Upper lobe of right lung (tissue), 1 donor: ENCODE measurements at places on chromosomes 16 and 17. TPM values are rescaled to one million over a fixed set of nuclear protein-coding genes. Genes with fewer than 3 reads are reported as not detected.
A peak's percentile ranks its signal among the peaks of the same experiment; 100 is the strongest.

DNA sequence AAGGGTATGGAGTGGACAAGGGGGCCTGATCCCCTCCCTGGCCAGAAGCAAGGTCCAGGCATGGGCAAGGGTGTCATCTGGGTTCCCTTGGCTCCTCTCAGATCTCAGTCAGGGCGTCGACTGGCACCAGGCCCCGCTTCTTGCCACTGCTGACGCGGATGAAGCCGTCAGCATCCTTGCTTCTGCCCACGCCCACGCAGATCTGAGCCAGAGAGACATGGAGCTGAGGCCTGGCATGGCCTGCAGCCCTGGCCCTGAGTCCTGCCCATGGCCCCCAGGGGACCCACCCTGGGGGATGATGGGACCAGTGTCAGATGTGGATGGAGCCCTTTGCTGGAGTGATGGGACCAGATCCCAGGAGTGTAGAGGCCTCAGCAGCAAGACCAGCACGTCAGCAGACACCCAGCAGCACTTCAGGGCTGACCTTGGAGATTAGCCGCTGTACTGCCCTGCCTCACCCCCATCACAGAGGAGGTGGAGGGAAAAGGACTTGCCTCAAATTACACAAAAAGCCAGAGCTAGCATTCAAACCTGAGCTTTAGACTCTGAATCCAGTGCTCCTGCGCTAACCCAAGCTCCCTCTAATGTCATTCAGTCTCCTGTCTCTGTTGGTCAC lies 12.2 kb downstream of the RPL19 start:
- H3K4me1 ChIP-seq: peaks cover 27% of the 10 kb centered on the region
- no peak overlapping the region for H3K27ac ChIP-seq
- DNase-seq: no peak
- no peaks in the 10 kb centered on the region for H3K36me3 ChIP-seq

GRCh38 chr16:62829607-62830006 lies 793.4 kb upstream of the CDH8 start:
- H3K36me3 ChIP-seq: no peaks in the 10 kb centered on the region
- no peak overlapping the region for H3K4me3 ChIP-seq
- no peak for DNase-seq

GRCh38 chr16:86492961-86493629 lies 17.2 kb upstream of the FOXF1 start:
- no peak overlapping the region for H3K4me3 ChIP-seq
- no peak overlapping the region for H3K27ac ChIP-seq
- H3K4me1 ChIP-seq: no peaks in the 10 kb centered on the region
- no peaks in the 10 kb centered on the region for H3K36me3 ChIP-seq

GRCh38 chr16:65123396-65124211 lies 1.7 kb upstream of the CDH11 start:
- no peaks in the 10 kb centered on the region for H3K36me3 ChIP-seq
- H3K27me3 ChIP-seq: peaks cover 44% of the 10 kb centered on the region
- peaks cover 4% of the 10 kb centered on the region for H3K4me1 ChIP-seq
- peak overlapping the region; percentile 62 for H3K4me3 ChIP-seq
- peak; percentile 67 for DNase-seq

DNA sequence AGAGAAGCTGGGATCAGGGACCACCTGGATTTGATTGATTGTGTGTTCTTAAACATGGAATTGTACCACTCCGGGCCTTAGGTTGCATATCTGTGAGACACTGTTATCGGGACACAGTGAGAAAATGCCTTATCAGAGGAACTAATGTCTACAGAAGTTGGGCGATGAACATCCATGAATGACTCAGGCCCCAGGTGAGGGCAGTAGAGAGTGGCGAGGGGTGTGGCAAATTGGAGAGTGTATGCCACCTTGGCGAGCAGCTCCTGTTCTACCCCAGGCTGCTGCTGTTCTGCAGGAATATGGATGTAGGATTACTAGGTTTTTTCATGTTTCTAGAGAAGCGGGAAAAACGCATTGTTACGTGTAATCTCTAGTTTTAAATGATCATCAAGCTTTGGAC lies 38.8 kb downstream of the CLEC16A start:
- peaks cover 17% of the 10 kb centered on the region for H3K4me1 ChIP-seq
- H3K27me3 ChIP-seq: no peaks in the 10 kb centered on the region
- H3K27ac ChIP-seq: no peak overlapping the region
- H3K4me3 ChIP-seq: no peak overlapping the region
- no peak for DNase-seq

- H3K4me3 ChIP-seq: no peak overlapping the region
- no peaks in the 10 kb centered on the region for H3K36me3 ChIP-seq
- H3K27ac ChIP-seq: no peak overlapping the region
- peak; percentile 58 for DNase-seq
Measured at GRCh38 chr17:21345236-21345635, 30.9 kb upstream of the KCNJ12 start.

DNA sequence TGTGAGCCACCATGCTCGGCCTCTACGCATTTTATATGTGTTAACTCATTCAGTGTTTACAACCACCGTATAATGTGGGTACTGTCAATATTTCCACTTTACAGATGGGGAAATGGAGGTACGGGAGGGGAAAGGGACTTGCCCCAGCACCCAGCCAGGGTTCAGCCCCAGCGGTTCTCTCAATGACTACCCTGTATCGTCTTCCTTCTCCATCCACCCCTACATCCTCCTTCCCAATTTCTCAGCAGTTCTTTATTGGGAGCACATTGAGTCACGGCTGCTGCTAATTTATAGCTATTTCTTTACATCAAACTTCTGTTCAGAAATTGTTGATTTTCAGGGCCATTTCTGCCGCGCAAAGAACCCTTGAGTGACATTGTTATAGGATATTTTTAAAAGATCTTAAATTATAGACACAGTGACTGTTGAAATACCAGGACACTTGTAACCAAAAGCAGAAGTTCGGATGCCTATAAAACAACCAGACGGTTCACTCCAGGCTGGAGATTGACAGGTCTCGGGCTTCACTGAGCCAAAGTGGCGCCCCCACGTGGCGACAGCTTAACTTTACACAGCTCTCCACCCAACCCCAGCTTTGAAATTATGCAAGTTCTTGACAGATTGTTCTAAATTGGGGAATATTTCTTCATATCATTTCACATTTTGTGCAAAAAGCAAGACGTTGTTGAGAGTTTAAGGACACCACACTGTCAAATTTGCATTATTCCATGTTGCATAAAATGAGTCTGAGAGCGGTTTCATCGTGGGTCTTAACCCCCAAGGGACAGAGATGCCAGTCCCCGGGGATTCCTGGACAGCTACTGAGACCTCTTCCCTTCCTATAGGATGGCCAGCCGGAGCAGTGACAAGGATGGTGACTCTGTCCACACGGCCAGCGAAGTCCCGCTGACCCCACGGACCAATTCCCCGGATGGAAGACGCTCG lies 11.8 kb downstream of the SYT17 start:
- no peak overlapping the region for H3K4me3 ChIP-seq
- no peak overlapping the region for H3K27ac ChIP-seq
- DNase-seq: peak; percentile 88
- no peaks in the 10 kb centered on the region for H3K27me3 ChIP-seq
- H3K36me3 ChIP-seq: no peaks in the 10 kb centered on the region

DNA sequence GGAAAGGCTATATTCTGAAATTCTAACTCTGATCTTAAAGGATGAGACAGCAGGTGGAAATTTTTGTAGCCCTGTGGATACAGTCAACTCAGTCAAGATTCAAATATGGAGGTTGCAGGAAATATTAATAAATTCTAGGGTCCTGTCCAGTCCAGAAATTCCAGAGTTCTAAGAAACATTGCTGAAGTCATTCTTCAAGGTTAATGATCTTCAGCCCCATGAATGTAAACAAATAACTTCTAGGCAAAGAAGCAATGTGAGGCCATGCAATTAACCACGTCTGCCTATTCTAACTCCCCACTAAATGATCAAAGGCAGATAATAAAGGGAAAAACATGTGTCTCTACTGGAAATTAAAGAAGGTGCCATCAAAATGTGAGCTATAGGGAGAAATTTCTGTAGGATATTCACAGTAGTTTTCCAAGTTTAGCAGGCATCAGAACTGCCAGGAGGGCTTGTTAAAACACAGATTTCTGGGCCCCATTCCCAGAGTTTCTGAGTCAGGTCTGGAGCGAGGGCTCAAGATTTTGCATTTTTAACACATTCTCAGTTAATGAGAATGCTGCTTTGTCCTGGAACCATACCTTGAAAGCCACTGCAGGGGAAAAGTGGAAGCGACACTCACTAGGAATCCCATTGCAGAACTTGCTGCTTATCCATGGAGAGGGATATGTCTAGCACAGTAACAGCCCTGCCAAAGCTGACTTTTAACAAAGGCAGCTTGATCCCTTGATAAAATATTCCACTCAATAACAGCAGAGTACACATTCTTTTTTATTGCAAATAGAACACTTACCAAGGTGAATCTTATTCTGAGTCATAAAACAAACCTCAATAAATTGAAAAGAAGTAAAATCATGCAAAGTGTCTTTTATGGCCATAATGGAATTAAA lies 61.8 kb downstream of the DNAH3 start:
- no peak overlapping the region for H3K4me3 ChIP-seq
- H3K4me1 ChIP-seq: no peaks in the 10 kb centered on the region
- H3K27ac ChIP-seq: no peak overlapping the region
- no peaks in the 10 kb centered on the region for H3K36me3 ChIP-seq
- H3K27me3 ChIP-seq: no peaks in the 10 kb centered on the region
- DNase-seq: no peak

GRCh38 chr16:89191033-89191900 lies 9.1 kb downstream of the SLC22A31 start:
- no peaks in the 10 kb centered on the region for H3K4me1 ChIP-seq
- peak; percentile 67 for DNase-seq
- no peak overlapping the region for H3K4me3 ChIP-seq

DNA sequence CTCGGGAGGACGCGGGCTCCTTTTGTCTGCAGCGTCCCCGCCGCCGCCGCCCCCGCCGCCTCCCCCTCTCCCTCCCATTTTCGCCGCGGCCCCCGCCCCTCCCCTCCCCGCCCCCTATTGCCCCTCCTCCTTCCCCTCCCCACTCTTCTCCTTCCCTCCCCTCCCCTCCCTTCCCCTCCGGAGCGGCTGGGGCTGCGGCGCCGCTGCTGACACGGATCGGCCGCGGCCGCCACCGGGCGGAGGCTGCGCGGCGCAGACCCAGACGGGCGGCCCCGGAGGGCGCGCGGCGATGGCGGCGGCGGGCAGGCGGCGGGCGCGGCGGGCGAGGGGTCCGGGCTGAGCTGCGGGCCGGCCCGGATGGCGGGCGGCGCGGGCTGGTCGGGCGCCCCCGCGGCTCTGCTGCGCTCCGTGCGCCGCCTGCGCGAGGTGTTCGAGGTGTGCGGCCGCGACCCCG lies at the start of gene RAB11FIP4:
RAB11FIP4 (plus strand) TSS at position 180 of the 454 bp plus-strand sequence; CDS start at position 358, 178 bp downstream.
- H3K27ac ChIP-seq: no peak within 1 kb of the TSS
- peak within 1 kb of the TSS; percentile 39 for H3K4me3 ChIP-seq
- DNase-seq: no peak
- no peaks in the 10 kb centered on the region for H3K36me3 ChIP-seq
- peaks cover 58% of the 10 kb centered on the region for H3K27me3 ChIP-seq
- H3K4me1 ChIP-seq: no peaks in the 10 kb centered on the region

GRCh38 chr17:47973541-47973940 lies 2.6 kb downstream of the CDK5RAP3 start:
- no peak overlapping the region for H3K4me3 ChIP-seq
- DNase-seq: no peak
- peaks cover 53% of the 10 kb centered on the region for H3K36me3 ChIP-seq
- H3K27me3 ChIP-seq: no peaks in the 10 kb centered on the region
- no peak overlapping the region for H3K27ac ChIP-seq
- H3K4me1 ChIP-seq: peaks cover 10% of the 10 kb centered on the region

DNA sequence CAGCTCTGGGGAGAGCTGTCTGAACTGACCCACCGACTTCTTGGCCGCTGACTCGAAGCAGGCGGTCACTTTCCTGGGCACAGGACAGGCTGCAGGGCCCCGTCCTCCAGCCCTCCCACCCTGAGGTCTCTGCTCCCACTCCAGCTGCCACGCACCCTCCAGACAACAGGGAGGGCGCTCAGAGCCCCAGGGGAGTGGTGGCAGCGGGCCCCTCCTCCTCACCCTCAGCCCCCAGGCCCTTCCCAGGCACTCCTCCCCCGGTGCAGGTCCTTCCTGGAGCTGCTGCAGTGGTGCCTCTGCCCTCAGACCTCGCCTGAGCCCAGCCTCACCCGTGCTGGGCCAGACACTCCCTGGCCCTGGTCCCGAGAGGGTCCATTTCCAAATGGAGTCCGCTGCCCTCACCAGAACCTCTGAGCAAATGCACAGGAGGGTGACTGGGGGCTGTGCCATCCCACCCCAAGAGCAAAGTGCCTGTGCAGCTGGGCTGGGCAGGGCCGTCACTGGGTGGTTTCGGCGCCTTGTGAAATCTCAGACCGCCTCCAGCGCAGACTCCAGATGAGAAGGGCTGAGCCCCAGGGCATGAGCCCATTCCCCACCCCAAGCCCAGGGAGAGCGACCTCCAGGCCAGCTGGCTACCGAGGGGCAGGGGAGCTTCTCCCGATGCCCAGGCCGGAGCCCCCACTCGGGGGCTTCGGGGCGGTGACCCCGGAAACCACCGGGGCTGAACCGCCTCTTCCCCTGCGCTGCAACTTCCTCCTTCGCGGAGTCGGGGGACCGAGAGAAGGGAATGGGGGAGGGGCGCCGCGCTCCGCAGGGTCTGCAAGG lies 717 bp downstream of the CYBA start:
- peaks cover 10% of the 10 kb centered on the region for H3K36me3 ChIP-seq
- peak overlapping the region; percentile 78 for H3K4me3 ChIP-seq

- no peaks in the 10 kb centered on the region for H3K27me3 ChIP-seq
- no peaks in the 10 kb centered on the region for H3K36me3 ChIP-seq
- H3K4me1 ChIP-seq: no peaks in the 10 kb centered on the region
- DNase-seq: no peak
- no peak overlapping the region for H3K27ac ChIP-seq
- no peak overlapping the region for H3K4me3 ChIP-seq
Measured at GRCh38 chr16:78794581-78795250, 695.3 kb downstream of the WWOX start.

DNA sequence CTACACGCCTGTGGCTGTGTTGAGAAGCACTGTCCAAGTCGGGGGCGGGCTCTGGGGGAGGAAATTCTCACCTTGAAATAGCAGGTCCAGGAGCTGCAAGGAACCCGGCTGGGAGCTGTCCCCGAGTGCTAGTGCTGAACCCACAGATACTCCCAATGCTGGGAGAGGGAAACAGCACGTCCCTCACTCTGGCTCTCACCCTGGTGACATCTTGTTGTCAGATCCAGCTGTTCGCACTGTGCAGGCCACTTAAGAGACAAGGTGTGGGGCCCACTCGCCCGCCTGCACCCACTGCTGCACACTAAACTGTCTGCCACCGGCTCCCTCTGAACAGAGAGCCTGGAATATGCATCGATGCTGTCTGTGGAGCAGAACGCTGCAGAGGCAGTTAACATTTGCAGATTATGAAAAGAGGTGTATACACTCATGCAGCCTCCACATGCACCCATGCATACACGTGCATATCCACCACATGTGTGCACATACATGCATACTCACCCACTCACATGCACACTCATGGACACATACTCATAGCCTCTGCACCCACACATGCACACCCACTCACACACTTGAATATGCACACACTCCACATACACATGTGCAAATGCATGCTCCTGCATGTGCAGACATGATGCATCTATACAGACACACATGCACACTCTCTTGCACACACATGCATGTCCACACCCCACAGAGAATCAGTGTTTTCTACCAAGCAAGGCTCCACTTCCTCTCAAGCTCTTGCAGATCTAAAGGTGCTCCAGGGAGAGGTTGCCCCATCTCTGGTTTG lies 42.0 kb downstream of the MGAT5B start:
- no peaks in the 10 kb centered on the region for H3K36me3 ChIP-seq
- H3K4me1 ChIP-seq: no peaks in the 10 kb centered on the region
- H3K27me3 ChIP-seq: no peaks in the 10 kb centered on the region
- DNase-seq: peak; percentile 79
- no peak overlapping the region for H3K4me3 ChIP-seq
- no peak overlapping the region for H3K27ac ChIP-seq

POLR3K gene
- 12.0 TPM for total RNA-seq

PYY gene
- not detected for total RNA-seq

KCNJ2 gene
- total RNA-seq: 18.1 TPM

KRT36 gene
- total RNA-seq: not detected

ENPP7 gene
- not detected for total RNA-seq
